ENCODE measurements at places on chromosomes 5 and 9.
A peak's percentile ranks its signal among the peaks of the same experiment; 100 is the strongest.

DNA sequence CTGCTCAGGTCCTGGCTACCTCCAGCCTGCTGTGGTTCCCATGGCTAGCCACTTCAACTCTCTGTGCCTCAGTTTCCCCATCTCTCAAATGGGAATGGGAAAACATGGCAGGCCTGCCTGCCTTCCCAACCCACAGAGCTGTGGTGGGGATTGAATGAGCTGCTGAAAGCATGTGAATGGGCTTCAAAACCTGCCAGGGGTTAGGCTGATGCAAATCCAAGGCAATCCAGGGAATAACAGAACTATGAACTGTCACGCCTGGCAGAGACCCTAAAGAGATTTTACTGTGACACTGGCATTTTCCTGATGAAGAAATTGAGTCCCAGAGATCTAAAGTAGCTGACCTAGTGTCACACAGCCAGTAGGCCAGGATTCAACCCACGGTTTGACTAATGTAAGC lies 29.9 kb upstream of the TCF7 start:
- DNase-seq, result no peak

DNA sequence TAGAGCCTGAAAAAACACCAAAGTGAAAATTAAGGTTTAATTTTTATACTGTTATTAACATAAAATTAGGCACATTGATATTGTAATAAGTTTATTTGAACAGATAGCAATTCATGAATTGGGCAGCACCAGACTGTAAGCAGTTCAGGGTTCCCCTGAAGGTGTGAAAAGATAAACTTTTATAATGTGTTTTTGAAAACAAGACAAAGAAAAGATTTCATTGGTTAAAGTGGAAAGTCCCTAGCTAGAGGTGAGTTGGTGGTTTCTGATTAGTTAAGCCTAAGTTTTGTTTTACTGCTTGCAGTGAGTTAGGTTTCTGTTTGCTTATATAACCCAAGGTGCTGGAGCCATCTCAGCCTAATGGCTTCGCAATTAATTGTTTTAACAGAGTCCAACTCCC lies 96.5 kb upstream of the RPS23 start:
- DNase-seq, result no peak

GRCh38 chr9:82080265-82080664 lies 91.7 kb downstream of the SPATA31D1 start:
- no peak for DNase-seq

DNA sequence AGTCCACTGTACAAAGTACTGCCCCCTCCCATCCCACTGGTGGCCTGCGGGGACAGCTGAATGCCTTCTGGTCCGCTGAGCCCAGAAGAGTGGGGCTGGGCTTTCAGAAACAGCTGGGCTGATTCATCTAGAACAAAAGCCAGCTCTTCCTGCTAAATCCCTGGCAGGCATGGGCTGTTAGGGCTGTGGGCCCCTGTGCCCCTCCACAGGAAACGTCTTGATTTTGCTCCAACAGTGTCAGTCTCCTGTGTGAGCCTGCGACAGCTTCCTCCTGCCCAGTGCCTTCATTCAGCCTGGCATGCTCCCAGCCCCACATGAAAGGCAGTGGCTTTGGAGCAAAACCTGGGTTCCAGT lies 6.9 kb upstream of the GSN start:
- DNase-seq, result peak; percentile 92

GRCh38 chr5:75351139-75351926 lies 14.3 kb downstream of the HMGCR start:
- no peak for DNase-seq

- no peak for DNase-seq
Observed at GRCh38 chr9:33388110-33388994, 14.0 kb downstream of the AQP7 start.

- no peak for DNase-seq
Observed at GRCh38 chr5:132774896-132775295, 2.1 kb downstream of the SEPTIN8 start.

DNA sequence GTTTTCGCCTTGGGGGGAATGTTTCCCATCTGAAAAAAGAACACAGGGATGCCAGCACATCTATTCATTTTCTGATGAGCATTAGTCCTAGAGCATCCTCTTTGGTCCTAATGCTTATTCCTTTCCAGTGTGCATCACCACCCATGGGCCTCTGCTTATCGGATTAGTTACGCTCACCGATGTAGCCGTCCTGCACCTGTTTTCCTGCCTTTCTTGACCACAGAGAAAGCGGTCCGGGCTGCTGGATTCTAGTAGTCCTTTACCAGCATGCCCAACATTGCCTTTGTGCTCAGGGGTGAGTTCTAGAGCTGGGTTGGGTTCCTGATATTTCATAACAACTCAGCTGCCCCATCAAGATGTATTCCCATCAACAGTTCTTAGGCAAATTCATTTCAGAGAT lies 2084.5 kb upstream of the C9orf72 start:
- DNase-seq, result no peak

DNA sequence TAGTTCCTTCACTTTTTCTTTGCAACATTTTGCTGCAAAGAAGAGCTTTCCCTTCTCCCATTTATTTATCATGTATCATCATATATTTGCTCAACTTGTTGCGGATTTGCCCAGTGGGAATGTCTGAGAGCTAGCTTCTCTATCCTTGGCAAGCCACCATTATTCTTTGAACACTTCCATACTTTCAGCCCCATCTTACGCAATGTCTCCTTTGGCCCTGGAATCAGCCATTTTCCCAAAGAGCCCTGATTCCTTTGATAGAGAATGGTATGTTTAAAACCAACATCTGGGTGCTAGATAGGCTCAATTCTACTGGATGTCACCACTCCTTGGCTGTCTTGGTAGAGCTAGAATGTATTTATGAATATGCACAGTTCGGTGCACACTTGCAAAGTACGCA lies 12.6 kb upstream of the SETD9 start:
- DNase-seq, result no peak

DNA sequence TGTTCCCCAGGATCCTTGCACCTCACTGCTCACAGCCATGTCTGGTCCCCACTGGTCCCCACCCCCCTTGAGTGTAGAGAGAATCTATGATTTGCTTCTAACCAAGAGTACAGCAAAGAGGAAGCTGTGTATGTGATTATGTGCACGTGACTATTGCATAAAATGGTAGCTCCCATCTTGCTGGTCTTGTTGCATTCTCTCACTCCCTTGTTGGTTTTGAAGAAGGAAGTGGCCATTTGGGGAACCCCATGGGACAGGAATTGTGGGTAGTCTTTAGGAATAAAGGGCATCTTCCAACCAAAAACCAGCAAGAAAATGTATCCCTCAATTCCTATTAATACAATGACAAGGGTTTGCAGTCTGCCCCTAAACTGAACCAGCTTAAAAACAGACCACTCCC lies 5.2 kb upstream of the FCN2 start:
- DNase-seq, result no peak

DNA sequence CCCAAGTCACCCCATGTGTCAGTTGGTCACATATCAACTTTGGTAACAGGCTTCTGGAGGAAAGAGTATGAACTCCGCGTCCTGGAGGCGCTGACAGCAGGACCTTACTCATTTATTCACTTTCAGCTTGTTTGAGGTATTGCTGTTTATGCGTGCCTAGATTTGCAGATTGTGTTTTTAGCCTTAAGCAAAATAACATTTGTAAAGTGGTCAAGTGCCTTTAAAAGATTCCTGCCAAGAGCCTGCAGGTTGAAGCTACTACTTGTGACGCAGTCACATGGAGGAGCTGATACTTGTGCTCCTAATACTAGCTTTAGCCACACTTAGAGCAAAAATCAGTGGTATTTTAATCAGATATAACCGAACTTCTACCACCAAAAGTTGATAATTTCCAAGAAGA lies 351.3 kb downstream of the ADGRV1 start:
- DNase-seq, result no peak

GRCh38 chr9:133728856-133729616 lies 9.1 kb downstream of the SARDH start:
- no peak for DNase-seq

DNA sequence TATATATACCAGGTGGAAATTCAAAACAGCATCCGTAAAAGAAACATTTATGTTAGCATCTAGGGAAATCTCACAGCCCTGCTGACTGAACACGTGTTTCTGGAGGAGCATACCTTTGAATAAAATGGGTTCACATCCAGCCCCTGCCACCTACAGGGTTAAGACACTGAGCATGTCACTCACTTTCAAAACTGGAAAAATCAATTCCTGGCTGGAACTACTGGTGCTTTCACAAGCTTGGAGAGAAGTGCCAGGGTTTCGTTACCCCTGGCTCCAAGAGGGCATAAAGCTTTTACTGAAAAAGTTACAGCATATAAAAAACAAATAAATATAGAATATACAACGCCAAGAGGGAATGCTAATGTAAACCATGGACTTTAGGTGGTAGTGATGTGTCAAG lies 48.0 kb downstream of the SERINC5 start:
- DNase-seq, result no peak

DNA sequence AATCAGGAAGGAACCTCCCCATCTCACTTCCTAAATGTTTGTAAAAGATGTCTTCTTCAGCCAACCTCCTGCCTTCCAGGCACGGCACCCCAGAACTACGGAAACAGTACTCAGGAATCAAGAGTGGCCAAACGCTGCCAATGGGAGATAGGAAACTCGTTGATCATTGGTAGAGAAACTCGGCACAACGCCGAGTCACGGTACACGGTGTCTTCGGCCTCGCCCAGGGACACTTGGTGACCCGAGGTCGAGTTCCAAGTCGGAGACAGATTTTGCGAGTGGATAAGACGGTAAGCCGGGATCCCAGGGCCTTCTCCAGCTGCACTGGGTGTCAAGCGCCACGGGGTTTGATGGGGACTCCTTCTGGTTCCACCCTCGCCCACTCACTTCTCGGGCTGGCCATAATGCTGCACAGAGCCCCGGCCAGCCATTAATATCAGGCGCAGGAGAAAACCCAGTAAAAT lies 343 bp downstream of the KIAA0825 start:
- DNase-seq, result no peak

GRCh38 chr9:33172256-33173238 lies 5.4 kb upstream of the B4GALT1 start:
- DNase-seq, result no peak

- no peak for DNase-seq
Observed at GRCh38 chr5:87231037-87231808, 36.5 kb upstream of the RASA1 start.

- no peak for DNase-seq
Observed at GRCh38 chr5:32612134-32612888, 27.0 kb downstream of the SUB1 start.

DNA sequence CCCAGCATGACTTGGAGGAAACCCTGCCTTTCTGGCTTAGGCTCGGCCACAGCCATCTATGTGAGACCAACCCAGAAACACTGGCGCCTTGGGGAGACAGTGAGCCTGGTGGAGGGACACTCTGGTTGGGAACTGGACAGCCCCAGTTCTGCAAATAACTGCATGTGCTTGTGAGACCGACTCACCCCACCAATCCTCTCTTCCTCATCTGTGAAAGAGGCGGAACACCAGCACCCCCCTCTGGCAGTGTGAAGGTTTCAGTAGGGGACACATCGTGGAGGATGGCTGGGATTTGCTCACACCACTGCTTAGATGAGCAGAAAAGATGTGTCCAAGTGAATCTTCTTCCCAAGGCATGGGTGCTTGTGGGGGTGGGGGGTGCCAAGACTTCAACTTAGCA lies 43.4 kb upstream of the N4BP3 start:
- DNase-seq, result no peak

DNA sequence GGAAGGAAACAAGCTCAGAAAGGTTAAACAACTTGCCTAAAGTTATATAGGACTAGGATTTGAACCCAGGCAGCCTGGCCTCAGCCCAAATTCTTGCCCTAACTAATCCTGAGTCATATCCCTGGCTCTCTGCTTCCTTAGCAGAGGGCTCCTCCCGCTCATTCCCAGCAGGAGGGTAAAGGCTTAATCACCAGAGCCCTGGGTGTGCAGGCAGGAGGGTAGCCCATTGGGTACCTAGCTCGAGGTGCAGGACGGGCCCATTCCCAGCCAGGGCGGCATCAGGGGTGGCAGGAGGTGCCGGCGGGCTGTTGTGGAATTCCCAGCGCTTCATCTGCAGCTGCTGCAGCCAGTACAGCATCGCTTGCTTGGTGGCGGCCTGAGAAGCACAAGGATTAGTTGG lies 3.9 kb downstream of the TBC1D2 start:
- DNase-seq, result no peak

GRCh38 chr9:113137196-113138168 lies 13.3 kb upstream of the SLC31A2 start:
- no peak for DNase-seq

DNA sequence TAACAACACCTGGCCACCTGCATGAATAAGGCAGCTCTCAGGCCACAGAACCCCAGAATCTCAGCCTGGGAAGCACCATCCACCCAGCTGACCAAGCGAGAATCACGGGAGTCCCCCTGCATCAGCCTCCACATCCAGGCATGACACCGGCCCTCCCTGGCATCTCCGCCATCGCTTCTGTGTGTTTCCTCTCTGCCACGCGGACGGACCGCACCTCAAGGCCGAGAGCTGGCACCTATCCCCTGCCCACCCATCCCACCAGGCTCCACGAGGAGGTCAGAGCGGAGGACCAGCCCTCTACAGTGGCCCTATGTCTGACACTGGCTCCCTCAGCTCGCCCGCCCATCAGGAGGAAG lies 134.7 kb downstream of the COL23A1 start:
- DNase-seq, result no peak

DNA sequence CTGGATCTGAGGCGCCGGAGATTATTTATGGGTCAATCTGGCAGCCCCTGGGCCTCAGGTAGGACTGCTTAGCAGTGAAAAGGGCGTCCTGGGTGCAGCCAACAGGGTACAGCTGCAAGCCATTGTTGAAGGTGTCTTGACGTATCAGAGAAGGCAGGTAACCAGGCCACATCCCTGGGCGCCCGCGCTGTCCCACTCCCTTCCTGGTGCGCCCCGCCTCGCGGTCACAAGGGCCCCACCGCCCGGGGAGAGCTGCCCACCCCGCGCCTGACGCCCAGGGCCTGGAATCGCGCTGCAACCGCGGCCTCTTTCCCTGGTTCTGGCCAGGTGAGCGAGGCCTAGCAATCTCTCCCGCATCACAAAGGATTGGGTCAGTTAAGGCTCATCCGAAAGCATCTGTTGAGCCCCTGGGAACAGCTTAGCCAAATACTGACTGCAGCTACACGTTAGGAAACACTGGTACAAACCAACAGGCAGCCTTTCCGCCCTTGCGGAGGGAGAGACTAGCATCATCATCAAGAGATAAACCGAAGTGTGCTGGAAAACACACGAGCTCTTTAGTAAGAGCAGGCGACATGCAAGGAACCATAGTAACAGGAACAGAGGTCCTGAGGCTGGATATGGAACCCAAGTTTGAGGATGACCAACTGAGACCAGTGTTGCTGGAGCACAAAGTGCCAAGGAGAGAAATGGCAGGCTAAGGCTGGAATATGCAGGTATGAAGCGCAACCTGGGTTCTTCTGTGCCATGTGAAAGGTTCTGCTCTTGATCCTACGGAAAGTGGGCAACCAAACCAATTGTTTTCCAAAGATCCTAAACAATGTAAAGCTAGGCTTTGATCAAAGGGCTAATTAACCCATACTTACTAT lies 3.6 kb downstream of the RPS23 start:
- DNase-seq, result no peak

DNA sequence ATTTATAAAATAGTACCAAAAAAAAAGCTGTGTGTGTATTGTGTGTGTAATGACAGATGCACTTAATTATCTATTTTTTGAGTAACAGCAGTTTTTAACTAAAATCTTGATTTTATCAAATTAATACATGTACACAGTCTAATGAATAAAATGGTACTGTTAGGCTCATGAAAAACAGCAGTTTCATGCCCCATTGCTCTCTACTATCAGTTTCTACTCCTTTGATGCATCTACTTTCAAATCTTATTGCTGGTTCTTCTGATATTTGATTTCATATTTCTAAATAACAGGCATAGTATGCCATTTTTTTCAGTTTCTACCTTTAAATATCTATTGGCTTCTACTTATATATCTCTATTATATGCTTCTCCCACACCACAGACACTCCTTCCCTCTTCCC lies 117.4 kb downstream of the CCDC171 start:
- no peak for DNase-seq

Measured in nucleus accumbens (tissue), 56 donors.